ENCODE measurements at places on chromosomes 2 and 18.

DNA sequence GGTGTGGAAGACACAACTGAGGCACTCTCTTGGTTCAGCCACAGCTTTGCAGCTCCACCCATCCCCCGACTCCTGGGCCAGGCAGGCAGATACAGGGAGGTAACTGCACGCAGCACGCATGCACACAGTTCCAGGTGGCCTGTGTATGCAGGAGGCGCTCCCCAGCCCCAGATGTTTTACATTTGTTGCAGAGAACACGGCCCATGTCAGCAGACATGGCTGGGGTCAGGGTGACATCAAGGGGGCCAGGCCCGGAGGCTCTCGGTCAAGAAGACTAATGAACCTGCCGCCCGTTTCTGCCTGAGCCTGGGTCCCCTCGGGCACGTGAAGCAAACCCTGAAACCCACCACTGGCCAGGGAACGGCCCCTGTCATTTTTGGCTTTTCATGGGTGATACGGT is 57.3 kb downstream of the TWIST2 start:
- DNase-seq: no peak

DNA sequence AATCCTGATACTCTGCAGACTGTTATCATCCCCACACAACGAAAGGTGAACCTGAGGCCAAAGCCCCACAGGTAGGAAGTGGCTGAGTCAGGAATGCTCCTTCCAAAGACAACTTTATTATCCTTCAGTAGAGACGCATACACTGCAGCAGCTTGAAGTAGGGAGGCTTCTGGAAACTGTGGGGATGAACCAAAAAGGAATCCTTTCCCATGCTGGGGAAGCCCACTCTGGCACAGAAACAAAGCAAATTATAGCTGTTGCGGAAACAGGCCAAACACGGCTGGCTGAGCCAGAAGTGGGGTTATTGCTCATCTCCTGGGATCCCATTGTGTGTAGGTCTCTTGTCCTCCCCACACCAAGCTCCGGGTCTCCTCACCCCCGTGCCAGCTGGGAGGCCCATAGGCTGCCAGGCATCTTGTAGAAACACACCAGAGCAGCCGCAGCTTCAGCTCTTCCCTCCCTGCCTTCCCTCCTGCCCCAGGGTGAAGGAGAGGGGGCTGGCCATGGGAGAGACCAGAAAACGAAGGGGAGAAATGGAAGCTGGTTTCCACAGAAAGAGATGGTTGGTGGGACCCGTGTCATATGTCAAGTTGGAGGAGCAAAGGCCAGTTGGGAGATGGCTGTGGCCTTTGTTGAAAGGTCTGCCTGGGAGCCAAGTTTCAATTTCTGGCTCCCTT is 176.9 kb upstream of the NABP1 start:
- DNase-seq: no peak

DNA sequence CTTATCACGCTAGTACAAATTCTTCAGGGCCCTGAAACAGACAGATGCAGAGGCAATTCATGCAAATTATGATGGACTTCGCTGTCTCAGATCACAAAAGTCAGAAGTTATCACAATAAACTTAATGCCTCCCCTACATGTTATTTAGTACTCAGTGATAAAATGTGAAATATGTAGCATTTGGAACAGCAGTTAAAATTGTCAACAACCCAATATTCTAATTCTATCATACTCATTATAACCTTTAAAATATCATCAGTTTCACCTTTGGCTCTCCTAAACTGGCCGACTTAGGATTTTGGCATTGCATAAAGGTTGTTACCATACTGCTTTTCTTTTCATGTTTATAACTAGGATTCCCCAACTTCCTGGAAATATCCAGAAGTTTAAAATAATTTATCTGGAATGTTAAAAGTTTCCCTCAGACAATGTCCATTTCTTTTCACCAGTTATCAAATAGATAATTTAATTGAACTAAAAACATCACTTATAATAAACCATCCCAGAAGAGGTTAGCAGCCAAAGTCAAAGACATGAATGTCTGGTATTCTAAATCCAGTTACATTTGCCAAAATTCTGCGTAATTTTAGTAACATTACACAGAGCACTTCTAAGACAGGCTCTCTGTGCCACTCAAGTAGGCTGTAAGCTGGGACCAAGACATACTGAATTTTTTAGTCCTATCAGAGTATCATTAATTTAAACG is 239.8 kb downstream of the RBM43 start:
- DNase-seq: no peak

DNA sequence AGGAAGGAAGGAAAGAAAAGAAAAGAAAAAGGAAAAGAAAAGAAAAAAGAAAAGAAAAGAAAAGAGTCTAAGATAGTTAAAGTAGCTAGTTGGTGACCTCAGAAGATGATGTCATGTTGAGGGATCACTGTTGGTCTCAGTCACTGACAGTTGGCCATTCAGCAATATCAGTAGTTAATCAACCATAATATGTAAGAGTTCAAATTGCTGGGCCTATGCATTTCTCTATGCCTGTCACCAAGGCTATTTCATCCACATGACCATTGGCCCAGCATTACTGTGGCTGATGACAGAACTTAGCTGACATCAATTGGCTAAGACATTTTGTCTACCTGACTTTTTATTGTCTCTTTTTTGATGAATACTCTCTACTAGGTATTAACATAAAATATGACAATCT is 435.5 kb upstream of the CRIM1 start:
- no peak for DNase-seq

DNA sequence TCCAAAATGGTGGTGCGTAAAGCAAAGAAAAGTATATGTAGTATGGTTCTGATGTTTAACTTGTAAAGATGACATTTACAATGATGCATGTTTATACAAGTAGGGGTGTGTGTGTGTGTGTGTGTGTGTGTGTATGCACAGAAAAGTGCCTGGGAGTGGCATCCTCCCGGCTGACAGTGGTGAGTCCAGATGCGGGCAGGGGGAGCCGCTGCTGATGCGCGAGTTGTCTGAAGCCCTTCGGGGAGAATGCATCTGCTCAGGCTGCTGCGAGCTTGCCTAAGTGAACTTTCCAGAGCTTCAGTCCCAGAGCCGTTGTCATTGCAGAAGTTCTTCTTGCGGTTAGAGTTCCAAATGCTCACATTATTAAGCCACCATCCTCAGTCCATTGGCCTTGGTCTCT is 429.7 kb upstream of the HS6ST1 start:
- no peak for DNase-seq

DNA sequence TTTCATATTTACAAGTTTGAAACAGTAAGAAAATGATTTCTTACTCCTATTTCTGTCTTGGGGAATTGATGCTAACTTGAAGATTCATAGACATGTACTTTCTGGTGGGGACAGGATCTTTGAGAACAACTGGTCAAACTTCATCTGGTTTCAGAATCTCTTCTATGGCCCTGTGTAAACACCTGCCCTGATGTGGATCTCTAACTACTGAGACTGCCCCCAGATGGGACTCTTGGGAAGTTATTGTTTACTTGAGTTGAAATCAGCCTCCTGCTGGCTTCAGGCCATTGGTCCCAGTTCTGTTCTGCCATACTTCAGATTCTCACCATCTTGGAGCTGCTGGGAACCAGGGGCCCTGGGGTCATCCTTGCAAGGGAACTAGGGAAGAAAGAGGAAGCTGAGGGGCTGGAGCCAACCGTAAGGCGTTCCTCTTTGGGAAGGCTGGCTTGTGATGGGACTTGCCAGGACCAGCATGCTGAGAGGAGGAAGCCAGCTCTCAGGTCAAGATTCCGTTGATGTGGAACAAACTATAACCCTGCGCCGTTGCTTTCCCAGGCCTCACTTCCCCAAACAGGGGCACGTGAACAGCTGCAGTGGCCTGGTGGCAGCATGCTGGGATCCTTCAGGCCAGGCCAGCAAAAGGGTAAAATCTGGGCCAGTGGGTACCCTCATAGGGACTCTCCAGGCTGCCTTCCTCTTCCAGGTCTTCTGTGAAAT is 135.5 kb upstream of the CXCR4 start:
- no peak for DNase-seq

GRCh38 chr2:138104071-138104470 is 139.8 kb downstream of the HNMT start:
- DNase-seq: no peak

DNA sequence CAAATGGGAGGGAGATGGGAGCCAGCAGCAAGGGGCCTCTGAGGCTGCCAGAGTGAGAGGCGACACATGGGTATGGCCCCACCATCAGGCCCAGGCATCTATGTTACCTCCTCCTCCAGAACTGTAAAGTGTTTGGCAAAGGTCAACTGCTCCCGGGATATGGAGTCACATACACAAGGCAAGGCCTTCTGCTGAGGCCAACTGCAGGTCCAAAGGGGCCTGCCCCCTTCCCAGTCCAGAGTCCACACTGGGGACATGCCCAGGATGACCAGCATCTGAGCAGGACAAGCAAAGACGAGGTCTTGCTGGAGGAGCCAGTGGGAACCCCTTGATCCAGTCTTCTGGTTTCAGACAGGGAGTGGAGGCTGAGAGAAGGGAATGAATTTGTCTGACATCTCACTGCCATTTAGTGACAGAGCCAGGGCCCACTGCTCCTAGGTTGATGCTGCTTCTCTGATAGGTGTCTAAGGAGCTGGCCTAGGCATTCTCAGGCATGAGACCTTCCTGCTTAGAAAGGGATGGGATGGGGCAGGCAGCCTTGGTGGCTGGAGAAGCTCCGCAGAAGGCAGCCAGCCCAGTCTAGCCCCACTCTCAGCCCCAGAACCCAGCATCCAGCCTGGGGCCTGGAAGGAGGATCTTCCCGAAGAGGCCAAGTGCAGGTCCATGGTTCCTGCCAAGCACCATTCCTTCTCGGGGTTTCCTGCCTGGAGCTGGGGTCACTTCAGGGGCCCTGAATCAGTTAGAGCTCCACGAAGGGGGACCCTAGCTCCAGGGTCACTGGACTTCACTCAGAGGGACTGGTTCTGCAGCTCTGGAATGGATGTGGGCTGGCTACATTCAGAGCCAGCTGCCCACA is 26.4 kb downstream of the EMX1 start:
- no peak for DNase-seq

DNA sequence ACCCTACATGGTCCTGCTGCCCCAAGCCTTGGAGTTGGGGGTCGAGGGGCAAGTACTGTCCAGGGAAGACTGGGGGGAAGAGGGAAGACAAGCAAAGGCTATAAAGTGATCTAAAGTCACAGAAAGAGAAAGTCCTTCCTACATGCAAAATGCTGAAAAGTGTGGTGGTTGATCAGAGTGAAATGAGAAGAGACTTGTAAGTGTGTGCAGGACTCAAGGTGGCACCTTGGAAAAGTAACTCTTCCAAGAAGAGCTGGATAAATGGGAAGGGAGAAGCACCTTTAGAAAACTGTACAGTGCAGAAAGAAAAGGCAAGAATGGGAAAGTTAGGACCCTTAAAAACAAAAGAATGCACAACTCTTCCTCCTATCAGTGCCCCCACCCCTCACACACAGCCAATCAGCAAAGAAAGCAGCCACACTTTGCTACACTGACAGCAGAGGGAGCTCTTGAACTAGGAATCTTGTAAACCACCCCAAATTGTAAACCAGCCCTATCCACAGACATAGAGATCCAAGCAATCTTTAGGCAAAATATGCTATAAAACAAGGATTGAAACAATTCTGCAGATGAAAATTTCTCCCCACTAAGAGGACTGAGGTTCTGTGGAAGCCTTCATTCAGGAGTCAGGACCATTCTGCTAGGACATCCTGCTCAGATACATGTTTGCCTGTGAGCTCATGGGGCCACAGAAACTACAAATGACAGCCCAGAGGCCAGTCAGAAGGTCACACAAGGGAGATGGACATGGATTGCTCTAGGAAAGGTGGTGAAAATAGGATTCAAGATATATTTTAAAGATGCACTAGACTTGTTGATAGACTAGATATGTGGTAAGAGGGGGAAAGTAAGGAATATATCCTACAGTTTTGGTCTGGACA is 146.4 kb downstream of the FTCDNL1 start:
- DNase-seq: peak; percentile 66

- peak; percentile 47 for DNase-seq
Observed at GRCh38 chr18:33495278-33495677, 54.8 kb upstream of the CCDC178 start.

DNA sequence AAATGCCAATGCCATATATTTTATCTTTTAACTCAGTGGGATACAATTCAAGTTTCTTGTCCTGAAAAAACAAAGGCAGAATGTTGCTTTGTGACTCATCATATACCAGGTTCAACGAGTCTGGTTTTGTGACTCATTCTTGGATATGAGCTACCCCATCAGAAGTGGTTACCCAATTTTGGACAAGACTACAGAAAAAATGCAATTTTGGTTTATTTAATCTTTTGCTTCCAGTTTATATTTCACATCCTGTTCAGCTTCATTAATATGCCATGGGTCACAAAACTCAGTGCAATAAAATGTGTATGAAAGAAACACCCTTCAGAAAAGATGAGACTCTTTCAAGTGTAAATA is 25.0 kb downstream of the FN1 start:
- DNase-seq: no peak

DNA sequence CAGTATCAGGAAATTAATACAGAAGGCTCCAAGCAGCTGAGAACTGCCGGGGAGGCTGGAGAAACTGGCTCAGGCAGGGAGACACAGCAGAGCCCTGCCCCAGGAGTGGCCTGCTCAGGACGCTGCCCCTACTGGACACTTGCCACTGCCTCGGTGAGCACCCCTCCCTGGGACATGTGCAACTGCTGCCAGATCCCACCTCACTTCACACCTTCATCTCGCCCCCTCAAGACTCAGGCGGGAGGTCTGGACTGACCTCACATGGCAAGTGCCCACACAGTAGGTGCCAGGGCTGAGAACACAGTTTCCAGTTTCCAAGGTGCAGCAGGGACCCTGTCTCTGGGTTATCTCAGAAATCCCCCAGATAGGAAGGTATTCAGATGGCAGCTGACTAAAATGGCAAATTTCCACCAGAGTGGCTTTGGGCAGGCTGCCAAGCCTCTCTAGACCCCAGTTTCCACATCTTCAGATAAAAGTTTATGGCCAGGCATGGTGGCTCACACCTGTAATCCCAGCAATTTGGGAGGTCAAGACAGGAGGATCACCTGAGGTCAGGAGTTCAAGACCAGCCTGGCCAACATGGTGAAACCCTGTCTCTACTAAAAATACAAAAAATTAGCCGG is 33.7 kb upstream of the LBH start:
- DNase-seq: no peak

- DNase-seq: no peak
Observed at GRCh38 chr18:45617284-45617683, 2.0 kb downstream of the SLC14A2 start.

DNA sequence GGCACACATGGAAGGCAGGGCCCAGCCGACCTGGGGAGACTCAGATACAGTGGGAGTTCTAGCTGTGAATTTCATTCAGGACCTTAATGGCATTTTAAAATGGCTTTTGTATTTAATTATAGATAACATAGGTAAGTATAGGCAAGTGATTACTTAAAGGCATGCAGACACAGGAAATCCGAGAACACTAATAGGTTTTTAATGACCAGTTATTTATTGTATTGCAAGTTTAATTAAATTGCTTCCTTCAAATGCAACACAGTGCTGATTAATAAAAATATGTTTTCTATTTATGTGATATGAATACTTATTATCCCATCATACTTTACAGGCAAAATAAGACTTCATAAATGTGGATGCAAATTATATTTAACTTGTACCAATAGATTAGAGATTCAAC is 19.7 kb upstream of the SH3RF3 start:
- no peak for DNase-seq

GRCh38 chr18:477565-477964 is 22.9 kb downstream of the COLEC12 start:
- DNase-seq: no peak

Measured in NCI-H2081 (cell line).